ENCODE measurements at places on chromosomes 7 and 10.

DNA sequence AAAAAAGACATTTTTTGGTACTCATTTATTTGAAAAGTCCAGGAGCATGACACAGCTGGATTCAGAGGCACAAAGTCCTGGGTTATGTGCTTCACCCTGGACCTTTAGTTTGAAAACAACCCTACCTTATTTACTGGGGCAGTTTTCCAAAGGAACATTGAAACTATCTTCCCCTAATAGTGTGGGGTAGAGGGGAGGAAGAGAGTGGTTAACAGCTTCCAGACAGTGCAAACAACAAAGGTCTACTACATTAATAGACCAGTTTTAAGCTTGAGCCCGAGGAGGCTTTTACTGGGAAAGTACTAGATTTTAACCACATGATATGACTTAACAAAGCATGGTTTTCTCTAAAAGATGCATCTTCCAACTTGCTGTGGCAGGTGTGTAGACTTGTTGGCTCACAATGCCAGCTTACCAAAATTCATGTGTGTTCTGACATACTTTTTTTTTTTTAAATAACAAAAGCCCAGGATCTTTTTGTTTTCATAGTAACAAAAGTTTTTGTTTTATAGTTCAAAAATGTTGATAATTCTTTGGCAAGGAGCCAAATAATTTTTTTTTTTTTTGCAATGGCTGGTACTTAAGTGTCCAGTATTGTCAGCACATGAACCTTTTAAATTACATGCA is 1.8 kb downstream of the GSTO1 start:
- no peak for DNase-seq

DNA sequence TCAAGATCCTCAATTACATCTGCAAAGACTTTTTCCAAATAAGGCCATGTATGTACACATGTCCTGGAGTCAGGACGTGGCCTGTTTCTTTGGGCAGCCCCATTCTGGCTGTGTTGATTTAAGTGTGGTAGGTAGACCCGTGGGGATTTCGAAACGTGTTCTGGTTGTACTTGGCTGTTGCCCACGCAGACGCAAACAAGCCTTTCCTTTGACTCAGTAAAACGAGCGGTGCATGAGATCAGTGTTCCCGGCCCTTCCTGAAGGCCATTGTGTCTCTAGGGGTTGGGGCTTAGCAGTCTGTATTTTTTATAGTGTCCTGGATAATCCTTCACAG is 64.8 kb upstream of the DNAJB6 start:
- no peak for DNase-seq

- no peak for DNase-seq
These were observed 222.3 kb downstream of the SUGCT start for GRCh38 chr7:40356871-40357709.

- DNase-seq, result no peak
These were observed 104.1 kb upstream of the AFAP1L2 start for GRCh38 chr10:114508376-114508775.

DNA sequence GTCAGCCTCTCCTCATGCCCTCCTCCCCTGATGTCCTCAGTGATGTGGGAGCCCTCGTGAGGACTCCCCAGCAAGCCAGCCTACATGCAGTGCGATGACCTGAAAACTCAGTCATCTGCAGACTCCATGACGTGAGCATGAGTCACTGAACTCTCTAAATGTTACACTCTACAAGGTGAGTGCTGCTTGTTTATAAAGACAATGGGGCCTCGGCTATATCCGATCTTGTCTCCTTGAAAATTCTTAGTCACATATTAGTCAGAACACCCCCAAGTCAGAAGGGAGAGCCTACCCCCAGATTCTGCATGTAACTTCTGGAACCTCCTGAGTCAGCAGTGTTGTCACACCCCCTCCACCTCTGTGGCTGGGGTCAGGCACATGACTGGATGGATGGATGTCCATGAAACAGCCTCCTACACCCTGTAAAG is 673.8 kb downstream of the INHBA start:
- no peak for DNase-seq

DNA sequence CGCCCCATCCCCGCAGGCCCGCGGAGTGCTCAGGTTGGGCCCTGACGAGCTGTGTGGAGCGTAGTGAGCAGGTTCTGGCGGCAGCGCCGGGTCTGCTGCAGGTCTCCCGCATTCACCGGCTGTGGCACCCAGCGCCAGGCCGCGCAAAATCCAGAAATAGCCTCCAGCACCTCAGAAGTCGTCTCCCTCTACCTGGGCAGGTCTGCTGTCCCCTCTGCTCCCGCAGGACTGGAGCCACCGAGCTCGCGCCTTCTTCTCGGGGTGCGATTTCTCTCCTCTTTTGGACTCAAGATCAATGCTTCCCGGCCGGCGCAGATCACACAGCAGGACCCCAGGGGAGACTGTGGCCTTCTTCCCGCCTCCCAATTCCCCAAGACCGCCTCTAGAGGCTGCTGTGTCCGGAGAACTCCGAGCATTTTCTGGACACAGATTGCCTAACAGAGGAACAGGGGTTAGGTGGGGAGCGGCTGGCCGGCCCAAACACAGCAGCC is 8.4 kb downstream of the TLX1 start:
- no peak for DNase-seq

- no peak for DNase-seq
These were observed 312.6 kb downstream of the WDR37 start for GRCh38 chr10:1368842-1369171.

DNA sequence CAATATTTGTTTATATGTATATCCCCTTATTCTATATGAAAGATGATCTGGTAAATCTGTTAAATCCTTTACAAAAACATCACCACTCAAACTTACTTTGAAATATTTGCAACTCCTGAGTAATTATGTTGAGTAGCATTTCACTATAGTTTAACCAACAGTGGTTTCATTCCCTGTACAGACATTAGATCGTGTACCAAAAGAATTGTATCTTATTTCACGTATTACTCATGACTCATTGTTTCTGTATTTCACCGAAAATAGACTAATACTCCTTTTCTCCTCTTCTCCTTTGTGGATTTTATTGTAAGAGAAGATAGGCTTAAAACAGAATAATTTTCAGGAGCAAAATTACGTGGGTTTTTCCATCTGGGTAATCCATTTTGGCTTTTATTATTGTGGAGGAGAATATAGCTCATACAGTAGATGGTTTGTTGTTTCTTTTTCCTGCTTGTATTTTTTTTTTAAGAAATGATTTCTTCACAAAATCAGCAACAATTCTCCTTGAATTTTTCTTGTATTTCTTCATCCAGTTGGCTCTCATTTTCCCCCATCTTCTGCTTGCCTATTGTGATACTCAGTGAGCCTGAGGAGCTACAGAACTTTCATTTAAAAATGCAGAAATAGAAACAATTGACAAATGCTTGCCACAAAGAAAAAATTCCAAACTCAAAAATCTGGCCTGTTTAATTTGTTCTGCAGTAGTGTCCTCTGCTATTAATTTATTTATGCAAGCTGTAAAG is 90.6 kb upstream of the OIT3 start:
- DNase-seq, result no peak

- DNase-seq, result no peak
These were observed 206.2 kb downstream of the TMEM178B start for GRCh38 chr7:141280100-141280499.

DNA sequence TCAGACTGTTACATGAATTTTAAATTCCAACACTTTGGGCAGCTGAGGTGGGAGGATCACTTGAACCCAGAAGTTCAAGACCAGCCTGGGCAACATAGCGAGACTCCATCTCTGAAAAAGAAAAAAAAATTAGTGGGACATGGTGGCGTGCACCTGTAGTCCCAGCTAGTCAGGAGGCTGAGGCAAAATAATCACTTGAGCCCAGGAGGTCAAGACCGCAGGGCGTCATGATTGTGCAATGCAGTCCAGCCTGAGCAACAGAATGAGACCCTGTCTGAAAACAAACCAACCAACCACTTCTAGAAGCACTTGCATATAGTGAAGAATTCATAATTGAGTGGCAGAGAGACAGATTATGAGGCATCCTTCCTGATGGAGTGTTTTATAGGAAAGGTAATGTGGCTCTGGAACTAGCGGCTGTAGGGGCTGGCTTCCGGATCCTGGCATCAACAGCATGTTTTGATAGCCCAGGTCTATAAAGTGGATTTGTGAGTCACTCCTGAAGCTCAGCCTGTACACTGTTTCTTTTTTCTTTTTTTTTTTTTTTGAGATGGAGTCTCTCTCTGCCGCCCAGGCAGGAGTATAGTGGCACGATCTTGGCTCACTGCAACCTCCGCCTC is 40.3 kb upstream of the RSBN1L start:
- DNase-seq, result no peak

DNA sequence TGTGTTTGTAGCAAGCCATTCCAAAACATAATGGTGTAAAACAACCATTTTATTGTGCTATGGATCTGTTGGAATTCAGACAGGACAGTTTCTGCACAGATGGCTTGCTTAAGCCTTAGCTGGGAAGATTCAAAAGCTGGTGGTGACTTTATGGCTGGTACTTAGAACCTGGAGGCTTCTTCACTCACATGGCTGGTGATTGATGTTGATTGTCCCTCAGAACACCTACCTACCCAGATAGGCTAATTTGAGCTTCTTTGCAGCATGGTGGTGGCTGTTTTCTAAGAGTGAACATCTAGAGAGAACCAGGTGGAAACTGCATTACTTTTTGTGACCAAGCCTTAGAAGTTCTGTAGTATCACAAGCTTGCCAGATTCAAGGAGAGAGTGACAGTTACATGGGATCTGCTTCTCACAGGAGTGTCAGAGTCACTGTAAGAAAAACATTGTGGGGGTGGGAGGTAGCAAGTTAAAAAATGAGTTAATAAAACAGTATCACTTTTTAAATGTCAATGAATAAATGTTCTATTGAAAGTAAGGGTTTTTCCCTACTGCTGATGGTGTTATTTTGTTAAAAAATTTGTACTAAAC is 7.1 kb downstream of the R3HCC1L start:
- DNase-seq, result no peak

- no peak for DNase-seq
These were observed 99.5 kb downstream of the CAMK1D start for GRCh38 chr10:12448729-12449391.

GRCh38 chr7:92843034-92843760 is 6.8 kb upstream of the CDK6 start:
- DNase-seq, result no peak

DNA sequence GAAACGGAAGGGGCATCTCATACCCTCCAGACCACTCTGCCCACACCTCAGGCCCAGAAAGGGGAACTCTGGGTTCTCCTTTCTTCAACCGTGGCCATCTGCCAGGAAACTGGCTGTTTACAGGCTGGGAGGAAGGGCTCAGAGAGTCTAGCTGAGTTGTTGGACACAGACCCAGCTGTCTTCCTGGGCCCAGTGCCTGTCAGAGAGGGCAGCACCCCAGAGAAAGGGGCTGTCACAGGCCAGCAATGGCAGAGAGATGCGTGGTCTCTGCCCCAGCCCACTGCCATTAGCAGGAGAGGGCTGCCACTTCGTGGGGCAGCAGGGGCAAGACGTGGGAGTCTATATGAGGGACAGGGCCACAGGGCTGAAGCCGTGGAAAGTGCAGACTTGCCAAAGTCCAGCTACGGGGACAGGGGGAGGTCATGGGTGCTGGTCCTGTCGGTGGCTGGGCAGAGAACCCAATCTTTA is 11.0 kb downstream of the GRID1 start:
- no peak for DNase-seq

GRCh38 chr7:66152371-66153191 is 37.9 kb downstream of the CRCP start:
- DNase-seq, result no peak

GRCh38 chr10:13776861-13777311 is 190.1 kb downstream of the PRPF18 start:
- DNase-seq, result no peak

- DNase-seq, result no peak
These were observed 35.9 kb downstream of the DENND11 start for GRCh38 chr7:141666071-141666470.

DNA sequence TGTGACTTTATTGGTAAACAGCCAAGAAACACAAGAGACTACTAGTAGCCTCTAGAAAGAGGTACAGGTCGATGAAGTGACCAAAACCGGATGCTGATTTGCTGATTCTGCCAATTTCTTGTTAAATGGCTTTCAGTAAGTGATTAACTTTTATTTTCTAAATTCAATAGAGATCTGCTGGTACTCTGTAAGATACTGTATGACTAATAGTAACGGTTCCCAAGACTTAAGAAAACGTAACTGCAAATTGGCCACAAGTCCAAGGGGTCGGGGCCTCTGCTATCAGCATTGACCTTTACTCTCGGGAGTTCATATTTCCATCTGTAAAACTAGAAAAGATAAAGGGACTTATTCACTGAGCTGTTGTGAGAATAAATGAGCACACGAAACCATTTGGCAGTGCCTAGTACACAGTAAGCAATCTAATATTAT is 1.4 kb downstream of the FAM3C start:
- DNase-seq, result no peak

DNA sequence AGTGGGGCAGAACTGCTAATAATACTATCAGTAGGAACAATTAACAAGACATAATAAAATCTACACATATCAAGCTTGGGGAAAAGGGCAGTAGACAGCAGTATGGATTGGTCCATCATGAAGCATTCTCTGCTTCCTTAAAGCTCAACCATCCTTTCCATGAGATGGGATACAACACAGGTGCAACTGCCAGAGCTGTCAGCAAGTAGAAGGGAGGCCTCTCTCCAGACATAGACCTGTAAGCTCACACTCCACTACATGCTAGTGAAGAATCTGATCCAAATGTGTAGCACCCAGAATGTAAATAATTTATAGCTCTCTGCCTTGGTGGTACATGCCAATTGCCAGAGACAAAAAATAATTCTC is 41.5 kb upstream of the ANAPC16 start:
- DNase-seq, result no peak

GRCh38 chr7:30464231-30464671 is 14.3 kb downstream of the NOD1 start:
- no peak for DNase-seq

DNA sequence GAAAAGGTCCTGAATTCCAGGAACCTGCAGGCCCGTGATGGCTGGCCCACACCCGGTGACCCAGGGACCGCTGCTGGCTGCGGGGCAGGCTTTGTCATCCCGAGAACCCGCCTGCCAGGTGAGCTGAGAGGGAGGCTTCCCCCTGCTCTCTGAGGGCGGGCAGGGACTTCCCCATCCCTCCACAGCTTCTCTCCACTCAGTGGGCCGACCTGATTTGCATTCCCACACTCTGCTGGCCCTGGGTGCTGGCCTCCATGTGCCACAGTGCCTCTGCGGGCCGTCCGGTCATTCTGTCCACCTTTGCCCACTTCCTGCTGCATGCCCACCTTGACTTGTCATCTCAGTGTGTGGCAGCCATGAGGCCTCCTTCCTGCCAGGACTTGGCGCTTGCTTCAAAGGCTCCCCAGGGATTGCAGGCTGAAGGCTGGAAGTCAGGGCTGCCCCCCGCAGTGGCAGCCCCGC is 35.3 kb downstream of the PALD1 start:
- DNase-seq, result no peak

GRCh38 chr7:126493801-126494200 is 758.9 kb downstream of the GRM8 start:
- no peak for DNase-seq

GRCh38 chr7:38006559-38006958 is 86.1 kb downstream of the EPDR1 start:
- no peak for DNase-seq

Measured in CMK (cell line).